ENCODE measurements at places on chromosomes 3 and 15.
A peak's percentile ranks its signal among the peaks of the same experiment; 100 is the strongest.

GRCh38 chr3:57973715-57974477 lies 34.3 kb upstream of the FLNB start:
- peak; percentile 59 for DNase-seq

DNA sequence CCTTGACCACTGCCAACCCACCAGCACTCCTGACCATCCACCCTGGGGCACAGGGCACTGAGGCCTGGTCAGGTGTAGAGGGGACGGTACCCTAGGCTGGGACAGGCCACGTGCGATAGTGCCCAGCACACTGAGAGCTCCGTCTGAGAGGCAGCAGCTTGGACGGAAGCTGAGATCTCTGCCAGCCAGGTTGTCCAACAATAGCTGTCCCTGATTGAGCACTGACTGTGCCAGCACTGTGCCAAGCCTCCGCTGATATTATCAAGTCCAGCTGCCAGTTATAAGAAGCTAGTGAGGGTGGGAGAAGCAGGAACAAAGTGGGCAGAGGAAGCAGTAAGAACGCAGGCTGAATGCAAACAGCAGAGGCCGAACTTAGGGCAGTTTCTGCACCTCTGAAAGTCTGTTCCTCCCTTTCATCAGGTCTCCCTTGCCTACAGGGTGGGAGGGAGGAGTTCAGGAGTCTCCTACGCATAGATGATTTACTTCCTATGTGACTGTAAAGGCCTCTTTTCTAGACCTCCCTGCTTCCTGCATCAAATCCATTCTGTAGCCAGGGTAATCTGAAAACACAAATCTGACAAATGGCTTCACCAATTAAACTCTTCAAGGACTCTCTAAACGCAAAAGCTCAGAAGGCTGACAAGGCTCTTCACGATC lies 29.7 kb downstream of the MRPS11 start:
- DNase-seq = no peak

- no peak for DNase-seq
Measured at GRCh38 chr3:139533781-139534454, 5.6 kb downstream of the RBP1 start.

- DNase-seq = no peak
Measured at GRCh38 chr3:80278056-80278455, 510.3 kb upstream of the ROBO1 start.

DNA sequence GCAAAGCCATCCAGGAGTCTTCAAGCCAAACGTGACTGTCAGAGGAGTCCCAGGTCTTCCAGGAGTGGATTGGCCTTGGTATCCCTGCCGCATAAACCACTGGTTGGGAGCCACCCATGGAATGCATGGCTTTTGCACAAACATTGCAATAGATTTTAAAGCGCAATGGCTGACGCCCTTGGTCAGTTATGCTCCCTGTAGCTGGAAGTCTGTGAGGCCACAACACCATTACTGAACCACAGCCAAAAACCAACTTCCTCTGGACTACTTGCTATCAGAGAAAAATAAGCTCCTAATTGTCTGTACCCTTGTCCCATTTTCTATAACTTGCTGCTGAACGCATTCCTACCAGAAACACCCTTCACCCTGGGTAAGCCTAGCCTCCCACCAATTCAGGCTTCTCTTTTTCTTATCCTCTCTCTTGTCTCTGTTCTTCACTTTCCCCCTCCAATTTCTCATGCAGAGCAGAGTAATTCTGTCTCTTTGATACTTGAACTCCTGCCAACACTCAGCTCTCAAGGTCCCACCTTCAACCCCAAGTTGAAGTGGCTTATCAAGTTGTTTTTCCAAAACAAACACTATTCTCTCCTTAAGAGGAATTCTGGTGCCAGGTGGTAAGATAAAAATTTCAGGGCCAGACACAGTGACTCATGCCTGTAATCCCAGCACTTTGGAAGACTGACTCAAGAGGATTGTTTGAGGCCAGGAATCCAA lies 176.4 kb upstream of the UBE2E1 start:
- DNase-seq = peak; percentile 16

DNA sequence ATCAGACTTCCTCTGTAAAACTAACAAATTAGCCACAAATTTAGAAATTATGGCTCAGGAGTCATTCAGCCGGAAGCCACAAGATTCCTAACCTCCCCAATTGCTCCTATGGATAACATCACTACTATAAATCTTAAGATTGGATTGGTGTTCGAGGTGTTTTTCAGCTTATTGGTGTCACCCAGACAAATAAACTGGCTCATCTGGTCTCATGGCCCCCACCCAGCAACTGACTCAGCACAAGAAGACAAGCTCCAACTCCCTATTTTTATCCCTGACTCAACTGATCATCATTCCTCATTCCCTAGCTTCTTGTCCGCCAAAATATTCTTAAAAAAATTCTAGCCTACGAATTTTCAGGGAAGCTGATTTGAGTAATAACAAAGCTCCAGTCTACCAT lies 135.1 kb upstream of the STRIT1 start:
- DNase-seq = no peak

DNA sequence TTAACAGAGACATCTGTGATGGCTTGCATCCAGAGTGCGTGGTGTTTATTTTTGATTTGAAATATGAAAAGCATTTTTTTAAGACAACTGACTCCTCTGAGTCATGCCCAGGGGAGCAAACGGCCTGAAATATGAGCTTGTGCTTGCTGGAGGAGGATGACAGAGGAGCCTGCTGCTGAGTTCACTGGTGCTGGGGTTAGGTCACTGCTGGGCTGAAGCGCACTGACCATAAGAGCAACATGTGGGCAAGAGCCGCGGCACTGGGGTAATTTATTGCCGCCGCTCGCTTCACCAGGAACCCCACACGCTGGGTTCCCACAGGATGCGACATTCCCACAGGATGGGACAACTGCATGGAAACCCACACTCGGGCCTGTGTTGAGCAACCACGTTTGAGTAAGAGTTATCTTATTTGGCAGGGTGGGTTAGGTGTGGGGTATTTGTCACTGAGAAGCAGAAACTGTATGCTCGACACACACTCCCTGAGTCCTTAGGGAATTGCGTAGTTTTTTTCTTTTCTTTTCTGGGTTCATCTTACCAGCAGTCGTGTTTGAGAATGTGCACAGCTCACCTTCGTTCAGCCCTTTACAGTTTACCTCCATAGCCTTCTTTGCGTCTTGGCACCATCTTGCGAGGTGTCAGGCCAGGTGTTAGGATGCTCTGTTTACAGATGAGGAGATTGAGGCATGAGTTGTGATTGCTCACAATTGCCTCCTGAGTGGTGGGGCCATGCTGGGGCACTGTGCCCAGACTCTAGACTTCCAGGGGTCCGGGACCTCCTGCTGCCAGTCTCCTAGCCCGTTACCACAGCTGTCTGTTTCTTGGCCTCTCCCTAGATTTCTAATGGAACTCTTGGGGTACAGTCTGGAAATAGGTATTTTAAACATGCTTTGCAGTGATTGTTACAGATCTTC lies 60.4 kb downstream of the SMAD3 start:
- peak; percentile 86 for DNase-seq

DNA sequence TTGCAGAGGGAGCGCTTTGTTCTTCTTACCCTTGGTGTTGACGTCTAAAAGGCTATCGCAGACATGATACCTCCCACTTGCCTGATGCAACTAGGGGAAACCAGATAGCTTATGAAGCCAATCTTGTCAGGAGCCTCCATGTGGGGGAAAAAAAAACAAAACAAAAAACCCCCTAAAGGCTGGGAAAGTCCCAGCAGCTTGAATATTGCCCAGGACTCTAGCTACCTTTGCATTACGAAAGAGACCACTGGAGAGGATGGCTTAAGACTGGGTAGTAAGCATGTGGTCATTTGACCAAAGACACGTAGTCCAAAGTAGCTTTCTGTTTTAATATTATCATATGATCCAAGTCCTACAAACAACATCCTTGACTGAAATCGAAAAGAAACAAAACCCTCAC lies 120.7 kb upstream of the WNT5A start:
- peak; percentile 10 for DNase-seq

DNA sequence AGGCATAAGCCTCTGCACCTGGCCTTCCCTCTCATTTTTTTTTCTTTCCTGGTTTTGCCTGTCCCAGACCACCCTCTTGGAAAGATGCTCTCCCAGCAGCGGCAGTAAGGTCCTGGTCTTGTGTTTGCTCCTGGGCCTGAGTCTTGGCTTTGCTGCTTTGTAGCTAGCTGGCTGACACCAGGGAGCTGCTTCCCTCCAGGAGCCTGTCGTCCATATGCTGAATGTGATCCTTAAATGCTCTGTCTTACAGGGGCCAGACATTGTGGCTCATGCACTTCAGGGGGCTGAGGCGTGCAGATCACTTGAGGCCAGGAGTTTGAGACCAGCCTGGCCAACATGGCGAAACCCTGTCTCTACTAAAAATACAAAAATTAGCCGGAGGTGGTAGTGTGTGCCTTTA lies 17.2 kb downstream of the FLNB start:
- no peak for DNase-seq

GRCh38 chr3:49352890-49353421 lies 5.2 kb downstream of the GPX1 start:
- DNase-seq = no peak

DNA sequence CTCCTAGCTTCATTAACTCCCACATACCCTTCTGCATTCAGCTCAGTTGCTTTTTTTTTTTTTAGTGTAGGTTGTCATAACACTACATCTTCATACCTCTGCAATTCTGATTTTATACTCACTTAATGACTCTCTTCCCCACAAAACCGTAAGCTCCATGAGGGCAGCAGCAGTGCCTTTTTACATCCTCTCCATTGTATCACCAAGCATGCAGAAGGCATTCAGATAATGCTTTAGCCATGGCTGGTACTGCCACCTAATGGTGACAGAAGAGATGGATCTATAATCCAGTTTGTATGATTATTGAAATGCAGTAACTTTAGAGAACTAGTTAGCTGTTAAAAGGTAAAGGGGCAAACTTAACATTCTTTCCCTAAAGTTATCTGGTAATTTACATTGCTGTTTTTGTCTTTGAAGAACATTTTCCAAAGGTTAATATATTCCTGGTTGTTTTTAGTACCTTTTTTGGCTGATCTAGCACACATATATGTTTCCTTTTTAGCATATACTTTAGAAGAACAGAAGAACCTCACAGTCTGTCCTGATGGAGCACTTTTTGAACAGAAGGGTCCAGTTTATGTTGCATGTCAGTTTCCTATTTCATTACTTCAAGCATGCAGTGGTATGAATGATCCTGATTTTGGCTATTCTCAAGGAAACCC lies 36.8 kb downstream of the ATP1B3 start:
- peak; percentile 20 for DNase-seq

GRCh38 chr15:89812011-89812846 lies 2.4 kb downstream of the ANPEP start:
- DNase-seq = peak; percentile 9

GRCh38 chr3:81816473-81817250 lies 55.2 kb upstream of the GBE1 start:
- DNase-seq = no peak

DNA sequence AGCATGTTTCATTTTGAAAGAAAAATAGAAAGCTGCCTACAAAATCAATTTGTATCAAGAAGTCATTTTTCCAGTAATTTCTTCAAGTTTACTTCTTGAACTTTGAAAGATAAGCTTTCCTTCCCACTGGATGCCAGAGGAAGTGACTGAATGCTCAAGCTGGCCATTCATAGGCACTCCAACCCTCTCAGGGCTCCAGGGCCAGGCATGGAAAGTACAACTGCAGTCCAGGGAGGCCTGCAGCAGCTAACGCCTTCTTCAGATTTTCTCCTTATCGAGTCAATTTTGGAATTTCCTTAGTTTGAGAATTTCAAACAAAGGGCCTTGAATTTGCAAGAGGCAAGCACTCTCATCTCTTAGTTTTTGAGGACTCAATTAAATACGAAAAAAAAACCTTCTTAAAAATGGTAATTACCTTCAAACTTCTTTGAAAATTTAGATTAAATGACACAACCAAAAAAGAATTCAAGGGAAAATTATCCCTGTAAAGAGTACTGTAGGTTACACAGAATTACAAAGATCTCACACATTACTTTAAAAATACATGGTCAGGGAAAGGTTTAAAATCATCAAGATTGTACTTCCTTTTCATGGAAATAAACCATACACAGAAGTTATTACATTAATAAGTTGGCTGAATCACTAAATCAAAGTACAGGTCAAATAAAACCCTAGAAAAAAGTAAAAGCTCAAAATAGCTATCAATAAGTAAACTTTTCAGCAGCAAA lies 2.5 kb downstream of the UBP1 start:
- peak; percentile 59 for DNase-seq

DNA sequence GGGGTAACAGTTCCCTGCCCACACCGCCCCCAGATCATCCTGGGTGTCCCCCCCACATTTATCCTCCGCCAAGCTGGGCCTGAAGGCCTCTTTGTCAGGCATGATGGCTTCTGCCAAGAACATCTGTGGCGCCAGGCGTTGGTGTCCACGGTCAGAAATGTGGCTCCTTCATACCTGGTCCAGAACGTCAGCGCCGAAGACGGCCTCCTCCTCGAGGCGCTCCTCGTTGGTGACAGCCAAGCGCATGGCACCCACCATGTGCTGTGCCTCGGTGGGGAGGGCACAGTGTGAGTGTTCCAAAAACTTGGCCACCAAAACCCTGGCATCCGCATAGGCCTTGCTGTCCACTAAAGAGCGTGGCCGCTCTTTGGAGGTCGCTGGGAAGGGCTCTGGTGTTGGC lies 146.5 kb downstream of the NSMCE3 start:
- DNase-seq = no peak

DNA sequence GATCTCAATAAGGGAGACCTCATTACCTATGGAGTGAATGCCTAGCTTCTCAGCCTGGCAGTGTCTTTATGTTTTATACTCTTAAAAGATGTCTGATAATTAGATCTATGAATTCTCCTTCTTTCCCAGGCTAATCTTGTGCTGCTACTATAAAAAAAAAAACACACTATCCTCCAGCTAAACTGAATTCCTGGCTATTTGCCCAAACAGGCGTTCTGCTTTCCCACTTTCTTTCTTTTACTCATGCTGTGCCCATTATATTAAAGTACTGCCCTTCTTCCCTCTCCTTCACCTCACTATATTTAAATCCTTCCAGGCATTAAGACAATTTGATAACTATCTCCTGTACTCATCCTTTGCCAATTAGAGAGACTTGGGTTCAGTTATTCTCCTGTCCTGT lies 1134.9 kb downstream of the ROBO2 start:
- DNase-seq = no peak

- DNase-seq = no peak
Measured at GRCh38 chr3:25468866-25469319, 40.8 kb downstream of the RARB start.

- DNase-seq = no peak
Measured at GRCh38 chr3:175200391-175201095, 341.4 kb downstream of the NAALADL2 start.

DNA sequence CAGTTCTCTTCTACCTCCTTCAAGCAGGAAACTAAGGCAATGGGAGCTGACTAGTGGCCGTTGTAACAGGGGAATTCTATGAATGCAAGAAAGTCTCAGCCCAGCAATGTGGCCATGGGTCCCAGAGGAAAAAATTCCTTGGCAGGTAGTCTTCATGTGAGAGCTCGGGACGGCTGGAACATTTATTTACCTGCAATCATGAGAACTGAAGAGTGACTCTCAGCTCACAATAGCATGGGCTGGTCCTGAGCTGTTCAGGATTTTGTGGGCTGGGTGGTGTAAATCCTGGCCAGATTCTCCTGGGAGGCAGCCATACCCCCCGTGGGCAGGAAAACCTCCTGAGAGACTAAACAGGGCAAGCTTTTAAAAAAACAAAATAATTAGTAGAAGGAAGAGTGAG lies 330.3 kb upstream of the CTNNB1 start:
- no peak for DNase-seq

GRCh38 chr15:25248583-25249235 lies 190.1 kb downstream of the UBE3A start:
- DNase-seq = no peak

- no peak for DNase-seq
Measured at GRCh38 chr3:145272684-145273083, 888.3 kb downstream of the PLOD2 start.

- DNase-seq = no peak
Measured at GRCh38 chr3:60281970-60282369, 969.3 kb downstream of the FHIT start.
